Activated naive CD4-positive, alpha-beta T cell treated with Interleukin-2 at 50 U/mL for 16 hours (primary cell): ENCODE measurements at places on chromosomes 2 and 18.

DNA sequence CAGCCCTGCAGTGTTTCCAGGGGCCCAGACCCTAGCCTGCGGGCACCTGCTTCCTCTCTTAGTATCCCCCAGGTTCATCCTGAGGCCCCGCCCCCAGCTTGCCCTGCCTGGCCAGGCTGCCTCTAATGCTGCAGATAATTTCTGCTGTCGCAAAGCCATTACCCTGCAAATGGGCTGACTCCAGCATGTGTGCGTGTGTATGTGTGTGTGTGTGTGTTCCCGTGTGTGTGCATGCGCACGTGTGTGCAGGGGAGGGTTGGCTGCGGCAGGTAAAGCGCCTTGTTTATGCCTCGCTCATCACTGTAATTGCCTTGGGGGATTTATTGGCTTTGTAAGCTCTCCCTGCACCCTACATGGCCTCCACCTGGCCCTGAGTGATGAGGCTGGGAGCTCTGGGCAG is 7.6 kb upstream of the PRSS56 start:
- DNase-seq = no peak

DNA sequence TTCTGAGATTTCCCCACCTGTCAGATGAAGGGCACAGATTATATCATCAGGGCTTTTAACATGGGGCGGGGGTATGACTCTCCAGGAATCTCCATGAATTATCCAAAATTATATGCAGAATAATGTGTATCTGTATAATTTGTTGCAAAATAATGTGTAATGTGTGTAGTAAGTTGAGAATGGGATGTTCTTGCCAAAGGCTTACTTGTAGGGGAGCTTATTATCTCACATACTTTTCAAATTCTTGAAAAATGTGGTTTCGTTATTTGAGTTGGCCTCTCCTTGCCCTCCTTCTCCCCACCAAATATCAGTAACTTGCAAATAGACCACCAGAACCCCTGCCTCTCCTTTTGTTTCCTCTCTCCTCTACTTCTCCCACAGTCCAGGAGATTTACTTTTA is 35.6 kb downstream of the UBR3 start:
- DNase-seq = no peak

- no peak for DNase-seq
Observed at GRCh38 chr2:135168204-135168856, 116.2 kb downstream of the RAB3GAP1 start.

GRCh38 chr2:37800176-37800858 is 124.8 kb upstream of the RMDN2 start:
- DNase-seq = no peak

DNA sequence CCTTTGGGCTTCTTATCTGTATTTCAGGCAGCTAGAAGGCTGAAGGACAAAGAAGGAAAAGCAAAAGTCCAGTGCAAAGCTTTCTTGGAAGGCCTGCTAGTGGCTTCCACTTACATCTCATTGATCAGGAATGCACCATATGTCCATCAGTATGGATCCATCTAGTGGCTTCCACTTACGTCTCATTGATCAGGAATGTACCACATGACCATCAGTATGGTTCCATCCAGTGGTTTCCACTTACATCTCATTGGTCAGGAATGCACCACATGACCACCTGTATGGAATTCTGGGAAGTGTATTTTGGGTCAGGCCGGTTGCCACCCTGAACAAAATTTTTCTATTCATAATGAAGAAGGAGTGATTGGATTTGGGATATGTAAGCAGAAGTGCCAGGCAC is 70.6 kb downstream of the LYPD6 start:
- DNase-seq = no peak

DNA sequence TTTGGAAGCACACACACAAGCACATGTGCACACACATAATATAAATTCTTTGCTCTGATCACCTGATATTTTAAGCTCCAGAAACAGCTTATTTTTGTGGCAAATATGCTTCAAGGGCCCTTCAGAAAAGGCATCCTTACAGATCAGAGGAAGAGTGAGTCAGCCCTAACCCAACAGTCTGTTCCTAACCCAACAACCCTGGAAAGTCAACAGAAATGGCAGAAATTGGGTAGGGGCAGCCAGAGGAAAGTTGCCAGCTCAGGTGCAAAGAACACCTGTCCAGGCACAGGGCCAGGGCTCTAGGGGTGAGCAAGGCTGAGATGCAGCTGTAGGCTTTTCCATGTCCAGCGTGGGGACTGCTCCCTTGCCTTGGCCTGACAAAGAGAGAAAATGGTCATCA is 6.4 kb upstream of the NCKAP5 start:
- no peak for DNase-seq

GRCh38 chr2:118056165-118056534 is 32.1 kb upstream of the INSIG2 start:
- DNase-seq = no peak

DNA sequence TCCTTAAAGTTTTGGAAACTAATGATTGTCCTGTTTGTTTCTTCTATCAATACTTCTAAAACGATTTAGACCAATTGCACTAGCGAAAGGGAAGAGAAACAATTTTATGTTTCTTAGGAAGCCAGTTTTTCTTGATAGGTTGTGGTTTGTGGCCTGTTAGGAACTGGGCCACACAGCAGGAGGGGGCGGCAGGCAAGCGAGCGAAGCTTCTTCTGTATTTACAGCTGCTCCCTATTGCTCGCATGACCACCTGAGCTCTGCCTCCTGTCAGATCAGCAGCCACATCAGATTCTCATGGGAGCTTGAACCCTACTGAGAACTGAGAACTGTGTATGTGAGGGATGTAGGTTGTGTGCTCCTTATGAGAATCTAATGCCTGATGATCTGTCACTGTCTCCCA is 201.5 kb upstream of the PXDN start:
- DNase-seq = no peak

DNA sequence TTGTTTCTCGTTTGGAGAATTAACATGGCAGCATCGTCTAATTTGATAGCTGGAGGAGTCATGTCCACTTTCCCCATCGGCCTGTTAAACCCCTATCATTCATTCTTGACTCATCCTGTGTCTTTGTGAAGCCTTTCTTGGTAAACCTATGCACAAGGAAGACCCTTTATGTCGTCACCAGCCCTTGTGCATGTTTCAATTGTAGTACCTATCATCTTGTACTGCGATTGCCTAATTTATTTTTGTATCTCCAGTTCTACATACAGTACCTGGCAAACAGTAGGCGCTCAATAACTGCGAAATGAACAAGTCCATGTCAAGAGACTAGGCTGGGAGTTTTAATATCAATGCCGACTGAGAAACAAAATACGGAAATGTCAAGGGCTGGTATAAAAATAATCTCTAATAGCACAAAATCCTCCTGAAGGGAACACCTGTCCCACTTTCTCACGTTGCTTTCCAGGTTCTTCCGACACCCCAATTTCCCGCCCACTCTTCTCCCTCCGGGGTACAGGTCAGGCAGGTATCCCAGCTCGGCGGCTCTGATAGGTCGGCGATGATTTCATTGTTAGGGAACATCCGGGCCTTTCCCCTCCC is 1.3 kb upstream of the PPM1B start:
- DNase-seq = no peak

DNA sequence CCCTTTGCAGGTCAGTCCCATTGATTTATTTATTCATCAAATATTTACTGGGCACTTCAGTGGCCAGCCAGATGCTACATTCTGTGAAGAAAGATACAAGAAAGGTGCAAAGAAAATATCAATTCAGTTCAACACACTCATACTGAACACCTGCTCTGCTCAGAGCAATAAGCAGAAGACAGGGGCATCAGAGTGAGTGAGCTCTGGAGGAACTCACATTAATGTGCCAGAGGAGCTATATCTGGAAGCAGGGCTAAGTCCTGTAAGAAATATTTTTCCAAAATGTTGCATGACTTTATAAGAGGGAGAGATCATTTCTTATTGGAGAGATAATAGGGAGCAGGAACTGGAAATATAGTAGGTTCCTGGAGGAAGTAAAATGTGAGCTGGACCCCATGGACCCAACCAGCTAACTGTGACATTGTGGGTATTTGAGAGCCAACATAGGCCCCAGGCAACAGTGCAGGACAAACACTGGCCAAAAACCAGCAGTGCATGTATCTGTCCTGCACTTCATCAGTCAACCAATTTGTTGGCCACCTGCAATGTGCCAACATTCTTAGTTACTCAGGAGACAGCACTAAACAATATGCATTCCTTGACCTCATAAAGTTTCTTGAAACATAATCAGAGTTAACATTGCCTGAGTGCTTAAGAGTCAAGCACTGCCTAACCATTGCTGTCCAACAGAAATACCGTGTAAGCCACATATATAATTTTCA is 102.7 kb upstream of the PTPRM start:
- no peak for DNase-seq

GRCh38 chr18:50870138-50870845 is 8.6 kb upstream of the ME2 start:
- DNase-seq = no peak

- DNase-seq = no peak
Observed at GRCh38 chr2:37616677-37617005, 54.8 kb downstream of the CDC42EP3 start.

GRCh38 chr2:50729306-50730049 is 302.5 kb downstream of the NRXN1 start:
- DNase-seq = no peak

- no peak for DNase-seq
Observed at GRCh38 chr18:46295416-46295815, 191.2 kb downstream of the HAUS1 start.

DNA sequence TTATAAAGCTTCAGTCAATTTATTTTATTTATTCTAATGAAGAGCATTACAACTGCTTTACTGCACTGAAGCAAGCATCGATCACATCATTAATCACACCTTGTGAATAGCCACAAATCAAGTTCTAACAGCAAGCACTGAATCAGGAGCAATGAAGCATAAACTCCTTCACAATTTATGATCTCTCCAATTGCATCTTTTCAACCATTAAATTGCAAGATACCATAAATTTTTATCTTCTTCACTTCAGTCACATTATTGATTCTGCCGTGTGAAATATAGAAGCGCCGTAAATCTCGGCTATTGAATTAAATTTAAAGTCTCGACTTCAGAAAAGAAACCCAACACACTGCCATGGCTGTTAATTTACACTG is 298.7 kb downstream of the CDCA7 start:
- DNase-seq = no peak

- DNase-seq = no peak
Observed at GRCh38 chr2:96274355-96275056, 8.5 kb downstream of the CIAO1 start.

GRCh38 chr18:68721681-68722583 is 7.0 kb upstream of the TMX3 start:
- no peak for DNase-seq

DNA sequence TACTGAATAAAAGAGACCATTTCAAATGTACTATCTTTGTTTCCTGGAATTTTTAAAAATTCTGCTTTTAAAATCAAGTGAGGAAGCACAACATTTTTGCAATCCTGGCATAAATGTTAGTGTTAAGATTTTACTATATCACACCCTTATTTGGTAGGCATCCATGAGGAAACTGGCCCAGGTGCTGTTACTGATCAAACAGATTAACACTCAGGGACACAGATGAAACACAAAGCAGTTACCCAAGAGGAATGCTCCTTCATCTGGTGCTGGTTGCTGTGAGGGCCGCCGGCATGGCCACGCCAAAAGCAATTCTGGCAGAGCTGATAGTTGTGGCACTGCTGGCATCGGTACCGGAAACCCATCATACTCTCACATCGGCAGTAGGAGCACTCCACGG is 96.8 kb downstream of the DTNB start:
- DNase-seq = no peak

DNA sequence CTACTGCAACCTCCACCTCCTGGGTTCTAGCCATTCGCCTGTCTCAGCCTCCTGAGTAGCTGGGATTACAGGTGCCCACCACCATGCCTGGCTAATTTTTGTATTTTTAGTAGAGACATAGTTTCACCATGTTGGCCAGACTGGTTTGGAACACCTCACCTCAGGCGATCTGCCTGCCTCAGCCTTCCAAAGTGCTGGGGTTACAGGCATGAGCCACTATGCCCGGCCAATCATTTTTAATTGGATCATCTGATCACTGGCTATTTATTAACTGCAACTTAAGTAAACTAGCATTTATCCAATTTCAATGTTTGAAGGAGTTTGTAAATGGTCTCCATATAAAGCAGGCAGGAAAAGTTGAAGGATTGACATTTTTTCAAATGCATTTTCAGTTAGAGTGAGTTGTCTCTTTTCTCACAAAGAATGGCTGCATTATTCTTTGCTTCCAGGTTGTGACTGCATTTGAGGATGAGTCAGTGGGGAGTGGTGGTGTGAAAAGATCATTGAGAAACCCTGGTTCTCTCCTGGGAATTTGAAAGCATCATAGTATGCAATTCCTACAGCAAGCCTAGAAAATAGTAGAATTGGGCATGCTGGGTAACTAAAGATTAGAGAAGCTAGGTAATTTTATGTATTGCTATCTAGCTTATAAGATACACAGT is 431.1 kb upstream of the ZEB2 start:
- no peak for DNase-seq

GRCh38 chr2:216666461-216667233 is 28.7 kb downstream of the IGFBP5 start:
- DNase-seq = peak; percentile 63

- no peak for DNase-seq
Observed at GRCh38 chr18:46502444-46502843, 154.6 kb downstream of the LOXHD1 start.

DNA sequence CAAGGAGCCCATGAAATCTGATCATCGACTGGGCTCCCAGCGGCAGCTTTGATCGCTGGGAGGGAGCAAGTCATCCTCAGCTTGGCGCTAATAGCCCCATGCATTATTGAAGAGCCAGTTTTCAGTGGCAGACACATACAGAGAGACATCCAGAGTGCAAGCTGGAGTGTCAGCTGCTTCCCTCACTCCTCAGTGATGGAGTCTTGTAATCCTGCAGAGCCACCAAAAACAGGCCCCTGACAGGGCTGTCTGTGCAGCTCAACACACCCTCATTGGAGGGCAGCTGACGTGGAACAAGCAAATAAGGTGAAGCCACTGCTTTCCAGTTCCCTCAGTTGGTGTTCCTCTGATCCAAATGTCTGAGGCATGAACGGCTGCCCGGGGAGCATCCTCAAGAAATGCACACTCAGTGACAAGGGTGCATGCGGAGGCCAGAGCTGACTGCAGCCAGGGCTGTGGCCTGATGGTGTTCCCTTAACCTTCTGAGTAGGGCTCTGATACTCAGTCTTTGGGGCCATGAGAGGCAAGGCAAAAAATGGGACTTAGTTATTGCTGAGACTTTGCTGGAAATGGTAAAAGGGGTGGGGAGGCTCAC is 97.4 kb downstream of the RHOB start:
- DNase-seq = no peak

- DNase-seq = no peak
Observed at GRCh38 chr2:234880551-234881211, 71.1 kb upstream of the SH3BP4 start.

GRCh38 chr2:6791682-6792081 is 74.0 kb downstream of the CMPK2 start:
- DNase-seq = no peak

GRCh38 chr2:46521215-46521683 is 41.9 kb downstream of the TMEM247 start:
- DNase-seq = no peak

GRCh38 chr2:211062297-211062612 is 505.9 kb downstream of the CPS1 start:
- DNase-seq = no peak

GRCh38 chr18:56984731-56985130 is 162.2 kb upstream of the BOD1L2 start:
- DNase-seq = no peak

- no peak for DNase-seq
Observed at GRCh38 chr2:240597054-240597418, 10.5 kb downstream of the CAPN10 start.
